Stimulated activated naive CD8-positive, alpha-beta T cell treated with anti-CD3 and anti-CD28 coated beads, Interleukin-15, amount 100 ng/mL, for 72 hours (primary cell): ENCODE measurements at places on chromosomes 7 and 10.

DNA sequence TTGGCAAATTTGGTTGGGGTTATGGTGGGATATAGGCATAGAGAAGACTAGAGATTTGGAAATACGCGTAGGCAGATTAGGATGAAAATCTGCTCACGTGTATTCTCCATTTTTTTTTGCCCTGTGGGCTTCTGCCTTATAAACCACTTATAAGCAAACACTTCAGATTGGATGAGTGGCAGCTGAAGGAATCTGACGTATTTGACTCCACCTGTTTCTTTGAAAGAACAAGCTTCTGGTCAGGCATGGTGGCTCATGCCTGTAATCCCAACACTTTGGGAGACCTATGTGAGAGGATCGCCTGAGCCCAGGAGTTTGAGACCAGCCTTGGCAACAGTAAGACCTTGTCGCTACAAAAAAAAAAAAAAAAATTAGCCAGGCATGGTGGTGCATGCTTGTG lies 5.1 kb downstream of the STK31 start:
- DNase-seq = no peak

GRCh38 chr7:157088136-157088535 lies 50.6 kb upstream of the UBE3C start:
- no peak for DNase-seq

- DNase-seq = no peak
Observed at GRCh38 chr10:21473541-21473940, 51.9 kb downstream of the SKIDA1 start.

DNA sequence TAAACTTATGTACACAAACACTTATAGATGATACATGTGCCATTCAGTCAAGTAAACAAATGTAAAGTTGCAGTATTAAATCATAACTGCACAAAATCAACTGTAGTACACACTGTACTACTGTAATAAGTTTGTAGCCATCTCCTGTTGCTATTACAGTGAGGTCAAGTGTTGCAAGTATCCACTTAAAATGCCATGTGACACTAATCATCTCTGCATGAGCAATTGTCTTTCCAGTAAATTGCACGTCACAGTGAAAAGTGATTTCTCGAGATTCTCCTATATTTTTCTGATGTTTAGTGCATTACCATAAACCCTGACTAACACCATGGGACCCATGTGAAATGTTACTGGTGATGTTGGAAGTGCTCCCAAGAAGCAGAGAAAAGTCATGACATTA lies 293.3 kb upstream of the SP4 start:
- no peak for DNase-seq

DNA sequence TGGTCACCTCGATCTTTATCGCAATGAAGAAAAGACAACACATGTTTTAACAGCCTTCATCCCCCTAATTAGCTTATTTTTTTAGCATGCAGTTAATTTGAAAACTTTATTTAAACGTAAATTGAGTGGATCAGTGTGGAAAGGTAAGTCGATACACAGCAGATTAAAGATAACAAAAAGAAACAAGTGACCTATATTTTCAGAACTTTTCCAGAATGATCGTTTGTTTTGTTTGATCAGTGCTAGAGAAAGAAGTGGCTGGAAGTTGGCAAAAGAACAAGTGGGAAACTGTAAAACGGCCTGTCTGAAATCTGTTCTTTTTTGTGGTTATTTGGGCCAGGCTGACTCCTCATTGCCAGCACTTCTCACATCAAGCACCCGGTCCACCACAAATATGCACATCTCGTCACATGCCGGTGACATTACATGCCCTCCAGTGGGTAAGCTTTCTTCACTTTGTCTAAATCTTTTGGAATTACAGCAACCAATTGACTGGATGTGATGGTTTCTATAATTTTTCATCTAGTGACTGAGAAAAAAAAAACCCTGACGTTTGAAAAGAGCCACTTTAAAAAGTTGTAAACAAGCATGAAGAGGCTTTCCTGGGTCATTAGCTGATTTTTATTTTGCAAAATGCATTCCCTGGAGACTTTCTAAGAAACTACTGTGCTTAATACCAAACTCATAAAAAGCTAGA lies 33.2 kb downstream of the C7orf33 start:
- DNase-seq = no peak

DNA sequence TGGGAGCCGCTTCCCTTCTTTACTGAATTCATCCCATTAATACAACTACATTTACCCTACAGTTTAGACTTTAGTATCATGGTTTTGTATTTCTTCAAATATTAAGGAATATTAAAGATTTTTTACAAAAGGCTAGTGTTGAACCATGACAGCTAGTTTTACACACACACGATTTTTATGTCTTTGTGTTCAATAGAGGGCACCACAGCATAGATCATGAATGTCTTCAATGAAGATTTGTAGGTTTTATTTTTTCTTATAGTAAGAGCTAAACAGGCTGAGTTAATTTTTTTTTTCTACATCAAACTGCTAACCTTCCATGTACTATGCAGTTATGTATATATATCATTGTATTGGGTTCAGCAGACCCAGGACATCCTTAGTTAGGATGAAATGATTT lies 76.9 kb downstream of the SNX10 start:
- DNase-seq = no peak

- no peak for DNase-seq
Observed at GRCh38 chr7:56097700-56098099, 4.9 kb upstream of the PHKG1 start.

- no peak for DNase-seq
Observed at GRCh38 chr10:120744040-120744439, 107.1 kb upstream of the WDR11 start.

- DNase-seq = no peak
Observed at GRCh38 chr7:27586825-27587224, 75.9 kb downstream of the HIBADH start.

GRCh38 chr7:42753811-42754363 lies 158.0 kb downstream of the C7orf25 start:
- DNase-seq = no peak

DNA sequence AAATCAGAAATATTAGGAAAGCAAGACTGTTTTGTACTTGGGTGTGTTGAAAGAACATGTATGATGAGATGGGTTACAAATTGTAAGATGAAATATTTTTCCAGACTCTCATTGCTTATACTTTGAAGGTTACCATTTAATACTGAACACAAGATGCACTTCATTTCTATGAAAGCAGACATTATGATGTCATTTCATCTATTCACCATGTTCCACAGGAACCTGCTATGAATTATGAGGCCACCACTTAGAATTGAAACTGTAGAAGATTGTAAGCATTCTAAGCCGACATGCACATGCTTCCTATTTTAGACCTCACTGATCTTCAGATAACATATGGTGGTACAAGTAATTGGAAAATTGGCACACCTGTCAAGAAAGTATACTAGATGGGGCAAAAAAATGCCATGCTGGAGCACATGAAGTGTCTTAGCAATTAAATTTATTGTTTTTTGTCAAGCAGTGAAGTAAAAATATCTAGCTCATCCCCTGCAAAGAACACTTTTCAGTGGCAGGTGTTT lies 195.0 kb downstream of the PHF14 start:
- DNase-seq = no peak

DNA sequence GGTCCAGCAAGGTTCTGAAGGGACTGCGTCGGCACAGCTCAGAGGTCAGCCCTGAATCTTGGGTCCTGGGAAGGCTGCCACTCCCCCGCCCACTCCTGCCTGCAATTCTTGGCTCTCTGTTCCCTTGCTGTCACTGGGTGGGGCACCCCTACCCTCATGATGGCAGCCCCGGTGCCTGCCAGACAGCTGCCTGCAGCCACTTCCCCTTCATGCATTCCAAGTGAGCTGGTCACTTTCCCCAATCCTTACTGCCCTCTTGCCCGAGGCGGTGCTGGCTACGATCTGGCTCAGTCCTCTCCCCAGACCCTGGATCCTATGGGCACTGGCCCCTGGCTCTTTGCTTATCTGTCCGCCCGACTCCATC lies 14.2 kb downstream of the MYL10 start:
- DNase-seq = no peak

GRCh38 chr7:77679608-77680007 lies 16.7 kb upstream of the RSBN1L start:
- DNase-seq = no peak

- DNase-seq = no peak
Observed at GRCh38 chr7:44383566-44383965, 58.2 kb upstream of the CAMK2B start.

DNA sequence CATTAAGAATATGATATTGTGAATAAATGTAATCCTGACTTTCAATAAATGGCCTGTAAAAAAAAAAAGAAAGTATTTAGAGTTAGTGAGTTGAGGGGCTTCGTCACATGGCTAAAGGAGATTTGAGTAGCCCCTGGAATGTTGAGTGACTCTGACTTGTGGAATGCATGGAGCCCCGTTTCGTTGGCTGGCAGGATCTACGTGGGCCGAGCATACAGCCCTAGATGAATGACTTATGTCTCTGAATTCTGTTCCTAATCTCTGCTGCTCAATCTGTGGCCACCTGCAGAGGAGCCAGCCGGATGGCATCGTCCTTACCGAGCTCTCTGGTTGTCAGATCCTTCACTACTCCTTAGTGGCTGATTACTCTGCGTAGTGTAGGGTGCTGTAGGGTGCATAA lies 155.7 kb downstream of the MGMT start:
- DNase-seq = no peak
